ENCODE measurements at places on chromosomes 4 and X. TPM values are rescaled to one million over a fixed set of nuclear protein-coding genes. Genes with fewer than 3 reads are reported as not detected.
A peak's percentile ranks its signal among the peaks of the same experiment; 100 is the strongest.

DNA sequence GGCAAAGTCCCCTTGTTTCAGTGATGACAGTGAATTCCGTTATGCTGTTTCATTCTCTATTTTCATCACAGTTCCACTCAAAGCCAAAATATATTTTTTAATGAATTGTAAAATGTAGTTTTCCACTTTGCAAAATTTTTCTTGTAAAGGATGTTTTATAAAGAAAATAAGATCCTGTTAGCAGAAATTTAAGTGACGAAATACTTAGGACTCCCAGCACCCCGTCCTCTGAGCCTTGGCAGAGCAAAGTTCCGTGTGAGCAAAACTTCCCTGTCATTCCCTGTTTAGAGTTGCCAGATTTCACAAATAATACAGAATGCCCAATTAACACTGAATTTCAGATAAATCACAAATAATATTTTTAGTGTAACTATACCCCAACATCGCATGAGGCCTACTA lies 81.0 kb upstream of the RBPJ start:
- no peak for DNase-seq

GRCh38 chrX:111244235-111244750 lies 26.0 kb downstream of the CAPN6 start:
- DNase-seq, result no peak

DNA sequence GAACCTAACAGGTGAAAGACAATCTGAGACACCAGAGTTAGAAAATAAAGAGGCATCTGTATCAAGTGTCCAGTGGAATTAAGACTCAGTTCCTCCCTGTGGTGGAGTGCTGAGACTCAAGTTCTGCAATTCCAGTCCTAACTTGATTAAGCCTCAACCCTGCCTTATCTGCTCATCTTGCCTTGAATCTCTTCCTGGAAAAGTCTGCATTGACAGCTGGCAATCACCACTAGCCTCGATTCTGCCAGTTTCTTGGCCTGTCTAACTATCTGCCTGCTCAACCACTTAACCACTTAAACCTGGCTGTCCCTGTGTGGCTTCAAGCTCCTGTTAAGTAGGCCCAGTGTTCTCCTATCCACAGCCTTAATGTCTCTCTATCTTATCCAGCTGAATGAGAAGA lies 22.4 kb upstream of the NEIL3 start:
- no peak for DNase-seq

- peak; percentile 51 for DNase-seq
Observed at GRCh38 chr4:149914119-149915115, 98.8 kb upstream of the IQCM start.

DNA sequence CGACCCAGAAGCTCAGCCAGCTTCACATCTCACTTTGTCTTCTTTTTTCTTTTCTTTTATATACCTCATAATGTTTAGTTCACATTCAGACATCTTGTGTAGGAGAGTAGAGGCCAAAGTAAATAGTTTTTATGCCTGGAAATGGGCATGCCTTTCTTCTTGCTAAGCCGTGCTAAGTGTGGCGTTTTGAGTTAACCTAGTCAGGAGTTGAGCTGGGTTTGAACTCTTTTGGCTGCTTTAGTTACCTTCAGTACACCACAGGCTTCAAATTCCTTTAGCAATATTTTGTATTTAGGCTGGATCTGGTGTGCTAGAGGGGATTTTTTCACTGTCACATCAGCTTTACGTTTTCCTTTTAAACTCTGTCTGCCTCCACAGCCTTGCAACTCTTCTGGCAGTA lies 300.8 kb downstream of the ZNF674 start:
- no peak for DNase-seq

DNA sequence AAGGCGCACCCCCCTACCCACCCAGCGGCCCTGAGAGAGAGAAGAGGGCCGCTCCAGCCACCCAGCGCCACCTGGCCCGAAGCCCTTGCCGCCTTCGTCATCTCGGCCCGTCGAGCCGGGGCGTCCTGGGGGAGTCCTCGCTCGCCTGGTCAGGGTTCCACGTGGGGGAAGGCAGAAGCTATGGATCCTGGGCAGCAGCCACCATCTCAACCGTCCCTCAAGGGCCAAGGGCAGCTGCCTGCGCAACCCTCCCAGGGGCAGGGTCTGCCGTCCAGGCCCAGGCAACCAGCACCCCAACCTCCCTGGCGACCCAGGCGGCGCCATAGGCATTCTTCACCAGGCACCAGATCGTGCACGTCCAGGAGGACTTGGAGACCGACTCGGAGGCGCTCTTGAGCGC lies 51.5 kb upstream of the IL13RA2 start:
- no peak for DNase-seq

- DNase-seq, result no peak
Observed at GRCh38 chr4:519885-520682, 21.1 kb downstream of the PIGG start.

DNA sequence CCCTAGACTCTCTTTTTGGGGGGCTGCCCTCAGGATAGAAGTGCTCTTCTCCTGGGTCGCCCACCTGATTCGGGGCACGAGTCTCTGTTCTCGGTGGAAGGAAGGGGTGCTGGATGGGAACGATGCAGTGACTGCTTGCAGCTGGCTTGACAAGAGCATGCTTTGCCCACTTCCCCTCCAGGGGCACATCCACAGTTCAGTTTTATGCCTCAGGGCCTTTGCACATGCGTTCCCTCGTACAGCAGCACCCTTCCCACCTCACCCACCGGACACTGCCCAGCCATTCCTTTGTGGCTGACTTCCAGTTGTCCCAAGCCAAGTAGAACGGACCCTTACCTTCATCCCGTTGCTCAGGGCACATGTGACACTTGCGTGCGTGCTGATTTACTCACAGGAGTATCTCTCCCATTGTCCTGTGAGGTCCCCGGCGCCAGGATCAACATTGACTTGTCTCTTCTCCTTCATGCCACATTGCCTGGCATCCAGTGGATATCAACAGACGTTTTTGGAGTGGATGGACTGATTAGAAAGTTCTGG lies 60.0 kb downstream of the C4orf50 start:
- no peak for DNase-seq

DNA sequence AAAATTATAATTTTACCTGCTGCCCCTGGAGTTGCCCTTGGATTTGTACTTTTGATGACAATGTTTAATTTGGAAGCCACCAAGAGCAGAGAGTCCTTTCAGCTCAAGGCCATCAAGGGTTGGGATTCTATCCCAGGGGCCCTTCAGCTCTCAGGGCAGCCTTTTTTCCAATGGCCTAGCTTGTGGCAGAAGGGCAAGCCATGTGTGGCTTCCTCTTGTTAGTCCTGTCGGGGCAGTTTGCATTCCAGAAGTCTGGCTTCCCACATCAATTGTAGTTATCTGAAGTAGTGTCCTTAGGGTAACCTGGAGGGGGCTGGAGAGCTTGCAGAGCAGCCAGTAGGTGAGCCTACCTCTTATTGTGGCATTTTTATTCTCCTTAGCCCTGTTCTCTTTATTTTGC lies 569.4 kb downstream of the TRAM1L1 start:
- no peak for DNase-seq

- DNase-seq, result no peak
Observed at GRCh38 chrX:44480591-44480990, 62.1 kb downstream of the FUNDC1 start.

DNA sequence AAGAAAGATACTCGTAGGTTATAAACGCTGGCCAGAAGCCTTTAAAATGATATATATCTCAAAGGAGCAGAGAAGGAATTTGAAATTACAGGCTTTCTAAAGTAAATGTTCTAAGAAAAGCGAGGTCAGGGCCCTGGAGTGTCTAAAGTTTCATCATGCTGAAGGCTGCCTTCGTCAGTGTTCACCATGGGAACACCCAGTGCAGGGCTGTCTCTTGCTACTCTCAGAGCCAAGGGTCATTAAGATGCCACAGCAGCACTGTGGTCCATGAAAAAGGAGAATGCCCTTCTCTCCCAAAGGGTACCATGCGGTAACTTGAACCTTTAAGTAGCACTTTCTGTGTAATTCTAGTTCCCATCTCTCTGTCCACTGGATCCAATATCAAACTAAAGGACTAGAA lies 174.5 kb upstream of the NWD2 start:
- no peak for DNase-seq

GRCh38 chr4:88526221-88526815 lies 2.7 kb upstream of the PYURF start:
- DNase-seq, result no peak

DNA sequence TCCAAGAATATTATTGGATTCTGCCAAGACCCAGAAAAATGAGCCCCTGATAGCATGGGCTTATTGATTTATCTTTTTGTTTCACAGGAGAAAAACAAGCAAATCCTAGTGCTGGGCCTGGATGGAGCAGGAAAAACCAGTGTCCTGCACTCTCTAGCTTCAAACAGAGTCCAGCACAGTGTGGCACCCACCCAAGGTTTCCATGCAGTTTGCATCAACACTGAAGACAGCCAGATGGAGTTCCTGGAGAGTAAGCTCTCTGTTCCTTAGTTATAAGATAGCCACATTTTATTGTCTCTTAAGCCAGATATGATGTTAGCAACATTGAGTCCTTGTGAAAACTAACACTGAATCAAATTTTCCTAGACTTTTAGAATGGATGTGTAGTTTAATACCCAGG lies 5.5 kb downstream of the ARL9 start:
- no peak for DNase-seq

DNA sequence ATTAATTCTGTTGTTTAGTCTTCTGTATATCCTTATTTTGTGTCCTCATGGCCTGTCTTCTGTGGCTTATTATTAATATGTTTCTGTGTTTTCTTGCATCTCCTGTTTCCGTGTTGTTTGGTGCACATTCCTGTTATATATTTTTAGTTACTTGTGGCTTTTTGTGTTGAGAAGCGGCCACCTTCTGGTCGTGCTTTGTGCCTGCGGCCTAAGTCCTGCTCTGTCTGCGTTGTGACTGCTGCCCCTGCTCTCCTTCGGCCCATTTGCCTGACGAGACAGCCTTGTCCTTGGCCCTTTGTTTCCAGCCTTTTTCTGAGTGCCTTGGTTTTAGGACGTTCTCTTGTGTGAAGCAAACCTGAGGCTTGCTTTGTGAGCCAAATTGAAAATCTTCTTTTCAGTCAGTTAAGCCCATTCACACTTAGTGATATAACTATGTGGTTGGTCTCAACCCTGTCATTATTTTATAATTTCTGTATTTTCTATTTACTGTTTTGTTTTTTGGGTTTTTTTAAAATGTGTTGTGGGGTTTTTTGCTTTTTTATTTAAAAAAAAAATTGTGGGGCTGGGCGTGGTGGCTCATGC lies 43.8 kb downstream of the TNIP2 start:
- DNase-seq, result peak; percentile 19

GRCh38 chr4:102598762-102599374 lies 97.7 kb downstream of the NFKB1 start:
- no peak for DNase-seq

Gene RIPPLY1
- total RNA-seq, result not detected

Gene CXCL3
- total RNA-seq, result 8.7 TPM

Gene NOX1
- total RNA-seq, result not detected

Gene CT45A2
- total RNA-seq, result not detected

Gene ODAPH
- not detected for total RNA-seq

Gene XK
- total RNA-seq, result 0.13 TPM
